Ovary (tissue), 10 donors: ENCODE measurements at places on chromosomes 6 and 20. TPM values are rescaled to one million over a fixed set of nuclear protein-coding genes. Genes with fewer than 3 reads are reported as not detected.

The AGER gene
- 4.8 TPM for total RNA-seq

The IYD gene
- not detected for total RNA-seq

GRCh38 chr6:40348591-40348990, 238.6 kb downstream of the LRFN2 start:
- no peak for DNase-seq

DNA sequence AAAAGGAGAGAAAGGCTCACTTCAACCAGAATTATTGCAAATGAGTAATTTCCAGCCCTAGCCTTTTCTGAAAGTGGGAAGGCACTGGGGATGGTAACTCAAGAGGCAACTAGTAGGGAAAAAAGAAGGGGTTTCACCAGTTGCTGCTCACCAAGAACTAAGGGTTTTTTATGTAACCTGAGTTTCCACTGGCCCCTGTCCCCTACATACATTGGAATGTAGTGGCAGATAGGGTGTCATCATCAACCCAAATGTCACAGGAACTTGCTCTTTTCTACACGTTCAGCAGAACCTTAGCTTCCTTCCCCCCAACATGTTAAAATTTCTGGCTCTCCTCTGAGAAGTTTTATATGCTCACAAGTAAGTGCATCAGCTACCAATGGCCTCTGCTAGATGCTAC, 38.2 kb upstream of the PKHD1 start:
- no peak for DNase-seq

- no peak for DNase-seq
These were observed 38.6 kb downstream of the PDYN start for GRCh38 chr20:1955217-1955616.

DNA sequence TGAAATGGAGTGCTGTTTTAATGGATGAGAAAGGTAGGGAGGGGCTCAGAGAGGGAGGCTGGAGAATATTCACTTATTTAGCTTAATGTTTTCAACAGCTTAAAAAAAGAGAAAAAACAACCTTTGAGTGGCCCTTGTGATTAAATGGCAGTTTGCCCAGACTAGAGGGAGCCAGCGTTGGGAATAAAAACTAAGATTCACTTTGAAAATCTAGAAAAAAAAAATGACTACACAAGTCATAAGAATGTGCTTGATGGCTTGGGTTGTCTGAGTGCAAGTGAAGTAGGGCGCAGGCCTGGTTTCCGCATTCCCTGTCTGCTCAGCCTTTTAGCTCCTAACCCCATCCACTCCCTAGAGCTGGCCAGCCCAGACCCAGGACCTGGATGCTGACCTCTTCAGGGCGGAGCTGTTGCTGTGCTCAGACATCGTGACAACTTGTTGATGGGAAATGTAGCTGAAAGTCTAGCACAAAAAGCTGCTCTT, 28.9 kb downstream of the UTRN start:
- peak; percentile 59 for DNase-seq
